AG08395 (cell line): ENCODE measurements at places on chromosomes 6 and 20.

- no peak for DNase-seq
Observed at GRCh38 chr6:41564448-41565142, 18.4 kb downstream of the FOXP4 start.

DNA sequence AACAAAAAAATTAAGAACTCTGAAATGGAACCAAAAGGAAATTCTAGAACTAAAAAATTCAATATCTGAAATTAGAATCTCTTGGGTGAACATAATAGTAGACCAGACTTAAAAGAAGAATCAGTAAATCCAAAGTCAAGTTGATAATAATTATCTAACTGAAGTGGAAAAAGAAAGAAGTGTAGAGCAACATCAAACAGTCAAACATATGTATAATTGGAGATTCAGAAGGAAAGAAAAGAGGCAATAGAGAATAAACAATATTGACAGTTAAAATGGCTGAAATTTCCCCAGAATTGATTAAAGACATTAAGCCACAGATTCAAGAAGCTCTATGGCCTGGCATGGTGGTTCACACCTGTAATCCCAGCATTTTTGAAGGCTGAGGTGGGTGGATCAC lies 383.6 kb downstream of the PREX1 start:
- DNase-seq = no peak

- peak; percentile 81 for DNase-seq
Observed at GRCh38 chr6:131135244-131136020, at the start of gene AKAP7. TSS of gene AKAP7 (plus strand) at chr6:131135467. CDS start at chr6:131135764, 297 bp downstream.

- no peak for DNase-seq
Observed at GRCh38 chr6:88884361-88884760, 79.1 kb downstream of the RNGTT start.

DNA sequence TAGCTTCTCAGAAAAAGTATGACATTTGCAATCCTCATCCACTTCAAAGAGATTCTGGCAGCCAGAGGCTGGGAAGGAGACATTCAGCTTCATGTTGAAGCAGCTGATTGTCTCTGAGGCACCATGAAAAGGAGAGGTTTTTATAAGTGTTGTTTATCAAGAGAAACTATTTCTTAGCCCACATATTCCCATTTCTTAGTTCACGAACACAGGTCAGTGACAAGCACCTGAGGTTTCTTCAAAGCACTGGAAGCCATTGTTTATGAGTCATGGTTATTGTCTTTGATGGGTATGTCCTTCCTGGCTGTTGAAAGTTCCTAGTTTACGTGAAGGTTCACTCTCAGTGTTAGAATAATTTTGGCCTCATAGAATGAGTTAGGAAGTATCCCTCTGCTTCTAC lies 3.0 kb upstream of the DDX43 start:
- no peak for DNase-seq

DNA sequence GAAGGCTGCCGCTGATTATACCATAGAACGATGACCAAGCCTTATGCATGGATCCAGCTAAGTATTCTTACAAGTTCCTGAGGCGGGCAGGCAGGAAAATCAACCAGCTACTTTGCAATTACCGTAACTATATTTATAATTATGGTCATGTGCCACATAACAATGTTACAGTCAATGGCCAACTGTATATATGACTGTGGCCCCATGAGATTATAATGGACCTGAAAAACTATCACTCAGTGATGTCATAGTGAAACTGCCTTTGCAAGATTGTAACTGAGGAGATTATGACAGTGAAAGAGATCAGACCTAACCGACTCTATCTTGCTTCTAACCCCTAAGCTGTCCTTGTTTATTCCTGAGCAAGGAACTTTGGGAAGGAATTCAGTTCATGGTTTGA lies 33.1 kb upstream of the FAM135A start:
- DNase-seq = no peak

- no peak for DNase-seq
Observed at GRCh38 chr20:16488616-16489015, 84.6 kb downstream of the KIF16B start.

DNA sequence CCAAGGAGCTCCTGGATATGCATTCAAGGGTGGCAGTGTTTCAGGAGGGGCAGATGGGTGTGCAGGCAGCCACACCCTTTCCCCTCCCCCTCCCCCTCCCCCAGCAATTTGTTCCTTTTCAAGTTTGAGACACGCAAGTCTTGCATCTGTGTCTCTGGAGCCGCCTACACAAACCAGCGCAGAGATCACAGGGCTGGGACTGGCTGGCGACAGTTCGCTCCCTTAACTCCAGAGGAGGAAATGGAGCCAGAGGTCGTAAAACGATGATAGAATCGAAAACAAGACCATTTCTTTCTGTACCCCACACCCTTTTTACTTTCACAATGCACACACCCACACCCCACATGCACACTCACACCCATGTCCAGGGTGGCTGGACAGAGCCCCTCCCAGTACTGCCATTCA lies 163.1 kb downstream of the LY86 start:
- peak; percentile 25 for DNase-seq

GRCh38 chr6:82408952-82409431 lies 45.4 kb downstream of the TPBG start:
- DNase-seq = peak; percentile 19

DNA sequence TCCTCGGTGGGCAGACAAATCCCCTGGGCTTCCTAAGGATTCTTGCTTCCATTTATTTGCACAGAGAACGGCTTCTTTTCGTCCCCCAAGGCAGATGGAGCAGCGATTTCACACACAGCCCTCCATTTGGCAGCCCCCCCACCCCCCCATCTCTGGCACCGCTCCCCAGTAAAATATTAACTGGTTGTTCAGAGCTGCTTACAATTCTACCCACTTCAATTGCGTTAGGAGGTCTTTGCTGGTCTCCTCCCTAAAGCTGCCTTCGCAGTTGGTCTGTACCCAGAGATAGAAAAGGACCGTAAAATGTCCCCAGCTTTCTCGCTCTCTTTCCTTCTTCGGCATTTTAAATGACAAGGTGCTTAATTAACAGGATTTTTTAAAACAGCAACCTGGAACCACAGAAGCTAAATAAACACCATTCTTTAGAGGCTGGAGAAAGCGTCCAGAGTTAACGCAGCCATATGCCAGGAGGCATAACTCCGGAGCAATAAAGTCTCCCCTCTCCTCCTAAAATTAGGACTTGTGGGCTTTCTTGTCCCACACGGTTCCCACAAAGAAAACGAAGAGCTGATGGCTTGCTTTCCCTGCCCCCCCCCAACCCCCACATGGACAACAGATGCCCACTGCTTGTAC lies 1.7 kb upstream of the ZMYND8 start:
- DNase-seq = no peak

GRCh38 chr6:151078655-151079054 lies 161.1 kb upstream of the AKAP12 start:
- DNase-seq = no peak

- DNase-seq = no peak
Observed at GRCh38 chr20:15026759-15027158, 689.3 kb upstream of the FLRT3 start.

GRCh38 chr6:40331545-40331944 lies 255.6 kb downstream of the LRFN2 start:
- DNase-seq = no peak

DNA sequence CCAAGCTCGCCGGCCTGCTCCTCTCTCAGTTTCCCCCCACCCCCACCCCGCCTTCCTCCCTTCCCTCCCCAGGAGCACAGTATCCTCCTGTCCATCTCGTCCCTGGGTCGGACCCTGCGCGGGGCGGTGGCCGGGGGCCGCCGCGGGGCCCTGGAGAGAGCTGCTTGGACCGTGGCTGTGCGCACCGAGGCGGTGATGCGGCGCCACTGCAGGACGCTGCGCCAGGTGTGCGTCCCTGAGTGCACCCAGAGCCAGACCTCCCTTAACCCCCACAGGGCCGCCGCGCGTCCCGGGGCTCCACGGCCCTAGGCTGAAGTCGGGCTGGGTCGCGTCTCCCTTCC lies 2.2 kb downstream of the C20orf204 start:
- DNase-seq = no peak

GRCh38 chr6:17039266-17039665 lies 62.6 kb upstream of the STMND1 start:
- no peak for DNase-seq

- no peak for DNase-seq
Observed at GRCh38 chr20:53929974-53930650, 140.3 kb downstream of the BCAS1 start.

DNA sequence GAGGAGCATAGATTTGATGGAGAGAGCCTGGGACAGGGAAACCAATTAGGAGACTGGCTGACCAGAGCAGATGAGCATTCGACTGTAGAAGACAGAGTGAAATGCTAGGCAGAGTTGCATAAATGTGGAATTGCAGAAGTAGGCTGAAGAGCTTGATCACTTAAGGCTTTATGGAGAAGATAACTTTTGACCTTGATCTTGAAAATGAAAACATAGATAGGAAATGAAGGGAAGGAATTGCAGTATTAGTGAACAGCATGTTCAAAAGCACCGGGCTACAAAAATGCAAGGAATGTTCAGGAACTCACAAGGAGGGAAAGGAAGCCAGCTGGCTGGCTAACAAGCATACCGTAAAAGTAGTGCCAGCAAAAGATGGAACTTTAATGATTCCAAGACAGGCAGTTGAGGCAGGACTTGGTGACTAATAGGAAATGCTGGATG lies 20.5 kb upstream of the LTV1 start:
- DNase-seq = peak; percentile 61

DNA sequence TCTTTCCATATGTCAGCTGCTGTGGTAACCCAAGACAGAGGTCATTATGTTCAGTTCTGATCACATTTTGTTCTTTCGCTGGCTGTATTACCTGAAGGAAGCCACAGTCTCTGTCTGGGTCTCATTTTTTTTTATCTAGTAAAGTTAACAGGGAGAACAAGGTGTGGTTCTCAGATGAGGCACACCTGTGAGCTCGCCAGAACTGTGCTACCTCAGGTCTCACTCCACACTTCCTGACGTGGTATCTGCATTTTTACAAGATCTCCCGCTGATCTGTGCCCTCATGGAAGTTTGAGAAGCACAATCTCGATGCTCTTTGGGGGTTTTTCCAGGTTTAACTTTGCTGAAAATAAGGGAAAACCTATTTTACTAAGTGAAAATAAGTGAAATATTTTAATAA lies 169.5 kb upstream of the CENPW start:
- DNase-seq = no peak

GRCh38 chr6:134363323-134364039 lies 45.6 kb upstream of the SGK1 start:
- DNase-seq = peak; percentile 71

DNA sequence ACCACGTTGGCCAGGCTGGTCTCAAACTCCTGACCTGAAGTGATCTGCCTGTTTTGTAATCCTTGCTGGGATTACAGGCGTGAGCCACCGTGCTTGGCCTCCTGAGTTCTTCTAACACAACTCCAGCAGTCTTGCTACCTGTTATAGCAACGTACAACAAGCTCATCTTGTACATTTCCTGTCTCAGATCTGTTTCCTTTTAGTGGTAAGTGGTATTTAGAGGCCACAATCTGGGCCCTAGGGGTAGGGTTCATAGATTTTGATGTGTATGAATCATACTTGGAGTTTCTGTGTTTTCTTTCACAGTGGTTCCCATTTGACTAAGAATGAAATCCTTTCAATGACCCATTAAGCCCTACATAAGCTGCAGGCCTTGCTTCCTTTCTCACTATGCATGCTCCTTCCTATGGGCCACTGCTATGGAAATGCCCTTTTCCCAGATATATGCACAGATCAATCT lies 27.1 kb upstream of the SYNCRIP start:
- peak; percentile 41 for DNase-seq

GRCh38 chr6:16474772-16475493 lies 236.5 kb downstream of the GMPR start:
- DNase-seq = no peak

- no peak for DNase-seq
Observed at GRCh38 chr20:62776692-62777527, 19.4 kb upstream of the MRGBP start.

DNA sequence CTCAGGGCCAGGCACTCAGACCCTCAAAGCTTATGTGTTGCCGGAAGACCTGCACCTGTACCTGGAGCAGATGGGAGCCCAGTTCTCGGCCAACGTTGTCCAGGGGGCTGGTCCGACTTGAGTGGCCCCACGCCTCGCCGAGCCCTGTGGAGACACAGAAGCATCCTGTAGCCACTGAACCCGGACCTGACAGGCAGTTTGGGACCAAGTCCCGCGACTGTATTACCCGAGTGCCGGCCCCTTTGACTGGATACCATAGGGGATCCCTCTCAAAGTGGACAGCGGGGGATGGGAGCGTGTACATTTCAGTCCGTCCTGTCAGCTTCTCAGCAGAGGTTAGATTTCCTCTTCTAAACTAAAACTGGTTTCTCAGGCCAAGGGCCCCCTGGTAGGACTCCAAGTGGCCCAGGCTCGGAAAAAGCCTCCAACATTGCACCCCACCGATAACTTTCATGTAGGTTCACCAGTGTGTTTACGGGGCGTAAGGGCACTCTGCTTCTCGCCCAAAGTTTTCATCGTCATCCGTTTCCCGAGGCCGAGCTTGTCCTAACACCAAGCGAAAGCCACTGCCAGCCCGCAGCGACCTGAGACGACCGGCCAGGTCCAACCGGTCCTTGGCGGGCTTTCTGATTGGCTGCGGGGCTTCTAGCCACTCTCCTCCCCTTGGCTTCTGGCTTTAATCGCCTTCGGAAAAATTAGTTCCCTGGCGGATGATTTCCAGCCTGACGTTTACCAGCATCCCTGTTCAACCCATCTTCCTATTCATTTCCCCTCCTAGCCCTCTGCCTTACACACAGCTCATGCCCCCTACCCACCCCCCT lies 10.8 kb downstream of the SIM1 start:
- no peak for DNase-seq

DNA sequence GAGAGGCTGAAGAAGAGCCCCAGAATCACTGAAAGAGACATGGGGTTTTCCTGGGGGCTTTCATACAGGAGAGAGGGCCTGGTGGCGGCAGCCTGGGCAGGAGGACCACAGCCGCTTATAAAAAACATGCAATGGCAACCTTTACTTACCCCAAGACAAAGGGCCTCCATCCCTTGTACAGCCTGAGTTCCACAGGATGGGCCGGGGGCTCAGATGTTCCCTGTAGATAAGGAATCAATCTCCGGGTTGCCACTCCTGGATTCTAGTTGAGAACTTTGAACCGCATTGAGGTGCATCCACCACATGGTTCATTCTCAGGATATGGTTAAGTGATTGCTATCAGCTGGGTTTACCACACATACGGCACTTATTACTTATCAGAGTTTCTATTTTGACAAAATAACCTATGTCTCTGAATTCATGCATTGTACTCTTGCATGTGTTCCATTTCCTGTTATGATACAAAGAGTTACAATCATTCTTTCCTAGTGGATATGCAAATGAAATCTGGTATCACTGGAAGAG lies 677.6 kb downstream of the KIF16B start:
- DNase-seq = no peak

DNA sequence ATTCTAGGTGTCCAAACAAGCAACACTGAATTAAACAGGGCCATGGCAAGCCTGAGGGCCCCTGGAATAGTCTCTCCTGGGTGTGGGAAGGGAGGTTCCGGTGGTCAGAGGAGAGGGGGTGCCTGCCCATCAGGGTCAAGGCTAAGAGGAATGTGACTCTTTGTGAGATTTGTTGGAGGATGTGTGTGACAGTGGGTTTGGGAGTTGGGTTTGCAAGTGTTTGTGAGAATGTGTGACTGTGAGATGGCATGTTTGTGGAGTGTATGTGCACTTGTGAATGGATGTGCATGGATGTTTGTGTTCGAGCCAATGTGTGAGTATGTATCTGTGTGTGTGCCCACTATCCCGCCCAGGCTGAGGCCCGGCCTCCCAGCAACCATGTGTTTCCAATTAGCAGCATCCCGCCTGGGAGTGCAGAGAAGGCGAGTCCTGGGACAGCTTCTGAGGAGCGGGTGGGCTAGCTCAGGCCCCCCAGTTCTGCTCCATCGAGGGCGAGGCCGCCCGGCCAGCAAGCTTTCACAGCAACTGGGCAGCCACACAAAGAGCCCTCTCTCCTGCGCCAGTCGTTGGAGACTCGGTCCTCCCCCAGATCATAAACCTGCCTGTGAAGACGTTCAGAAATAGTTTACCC lies 12.6 kb downstream of the FOXC1 start:
- DNase-seq = no peak
